ENCODE measurements at places on chromosomes 3 and 15.

- no peak for DNase-seq
Measured at GRCh38 chr3:129410971-129411370, 17.5 kb downstream of the EFCAB12 start.

GRCh38 chr3:72535772-72536171, 312.5 kb downstream of the SHQ1 start:
- DNase-seq, result no peak

DNA sequence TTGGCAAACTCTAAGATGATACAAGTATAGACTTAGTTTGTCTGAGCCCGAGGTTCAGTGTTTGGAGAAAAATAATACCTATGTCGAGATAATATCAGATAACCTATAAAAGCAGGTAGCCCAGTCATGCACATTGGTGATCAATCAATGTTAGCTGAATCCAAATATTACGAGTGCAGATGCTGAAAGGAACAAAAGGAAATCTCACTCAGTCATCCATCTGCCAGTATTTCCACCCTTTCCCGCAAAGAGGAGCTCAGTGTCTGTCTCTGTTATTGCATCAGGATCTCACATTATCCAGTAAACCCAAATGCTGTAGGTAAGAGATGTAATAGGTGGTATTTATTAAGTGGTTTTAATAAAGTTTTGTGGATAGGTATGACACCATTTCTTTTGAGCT, 251.2 kb upstream of the CTDSPL start:
- DNase-seq, result no peak

DNA sequence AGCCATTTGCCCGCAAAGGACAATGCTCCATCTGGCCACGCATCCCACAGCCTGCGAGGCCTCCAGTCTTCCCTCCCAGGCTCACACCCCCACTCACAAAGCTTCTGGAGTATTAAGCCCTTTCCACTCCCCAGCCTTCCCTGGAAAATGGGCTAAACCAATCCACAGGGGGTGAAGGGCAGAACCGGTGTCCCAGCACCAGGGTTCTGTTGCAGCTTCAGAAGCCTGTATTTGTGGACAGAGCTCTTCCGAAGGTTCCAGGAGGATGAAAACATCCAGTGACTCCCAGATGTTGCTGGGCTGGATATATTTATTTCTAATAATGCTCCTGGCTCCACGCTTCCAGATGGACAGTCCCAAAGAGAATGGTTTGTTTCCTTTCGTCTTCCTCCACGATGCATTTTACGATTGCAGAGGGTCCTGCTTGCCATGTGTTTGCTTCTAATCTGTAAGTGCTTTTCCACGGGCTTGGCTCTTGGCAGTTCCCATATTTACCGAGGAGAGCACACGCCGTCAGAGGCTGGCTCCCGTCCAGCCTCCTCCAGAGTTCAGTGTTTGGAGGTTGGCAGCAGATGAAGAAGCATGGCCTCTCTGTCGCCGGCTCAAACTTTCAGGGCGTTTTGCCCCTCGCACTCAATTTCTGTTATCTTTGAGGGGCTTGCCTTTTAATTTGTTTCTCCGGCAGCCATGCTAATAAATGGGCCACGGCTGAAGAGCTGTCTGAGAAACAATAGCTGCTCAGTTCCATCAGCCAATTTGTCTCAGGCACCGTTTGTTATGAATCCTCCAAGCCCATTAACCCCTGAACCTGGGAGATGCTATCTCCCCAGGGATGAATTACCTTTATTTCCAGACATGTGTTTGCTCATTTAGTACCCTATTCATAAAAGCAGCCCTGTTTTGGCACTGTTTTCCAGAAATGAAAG, 367.9 kb upstream of the PROK2 start:
- no peak for DNase-seq

DNA sequence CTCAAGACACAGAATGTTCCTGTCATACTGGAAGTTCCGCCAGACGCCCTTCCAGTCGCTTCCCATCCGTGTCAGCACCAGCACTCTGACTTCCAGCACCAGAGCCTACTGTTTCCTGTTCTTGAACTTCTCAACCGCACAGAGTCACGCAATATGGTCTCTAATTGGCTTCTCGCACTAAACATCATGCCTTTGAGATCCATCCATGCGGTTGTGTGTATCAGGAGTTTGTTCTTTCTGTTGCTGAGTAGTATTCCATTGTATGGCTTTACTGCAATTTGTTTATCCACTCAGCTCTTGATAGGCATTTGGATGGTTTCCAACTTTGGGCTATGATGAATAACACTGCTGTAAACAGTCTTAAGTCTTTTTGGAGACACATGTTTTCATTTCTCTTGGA, 112.1 kb downstream of the LRRK1 start:
- no peak for DNase-seq

DNA sequence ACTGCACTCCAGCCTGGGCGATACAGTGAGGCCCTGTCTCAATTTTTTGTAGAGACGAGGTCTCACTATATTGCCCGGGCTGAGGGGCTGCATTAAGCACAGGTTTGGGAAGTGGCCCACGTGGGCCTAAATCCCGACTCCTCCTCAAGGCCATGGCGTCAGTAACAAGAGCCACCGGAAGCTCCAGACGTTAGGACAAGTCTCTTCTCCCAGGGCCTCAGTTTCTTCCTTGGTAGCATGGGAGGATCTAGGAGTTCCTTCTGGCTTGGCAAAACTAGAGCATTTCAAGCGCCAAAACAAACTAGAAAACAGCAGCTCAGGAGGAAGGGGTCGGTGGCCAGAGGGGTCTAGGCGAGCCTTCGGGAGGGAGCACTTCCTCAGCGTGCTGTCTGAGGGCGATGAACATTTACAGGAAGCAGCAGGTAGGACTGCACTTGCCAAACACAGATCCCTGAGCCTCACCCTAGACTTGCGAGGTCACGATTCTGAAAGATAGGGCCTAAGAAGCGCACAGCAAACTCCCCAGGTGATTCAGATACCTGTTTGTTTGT, 536 bp downstream of the SNAPC5 start:
- DNase-seq, result no peak

DNA sequence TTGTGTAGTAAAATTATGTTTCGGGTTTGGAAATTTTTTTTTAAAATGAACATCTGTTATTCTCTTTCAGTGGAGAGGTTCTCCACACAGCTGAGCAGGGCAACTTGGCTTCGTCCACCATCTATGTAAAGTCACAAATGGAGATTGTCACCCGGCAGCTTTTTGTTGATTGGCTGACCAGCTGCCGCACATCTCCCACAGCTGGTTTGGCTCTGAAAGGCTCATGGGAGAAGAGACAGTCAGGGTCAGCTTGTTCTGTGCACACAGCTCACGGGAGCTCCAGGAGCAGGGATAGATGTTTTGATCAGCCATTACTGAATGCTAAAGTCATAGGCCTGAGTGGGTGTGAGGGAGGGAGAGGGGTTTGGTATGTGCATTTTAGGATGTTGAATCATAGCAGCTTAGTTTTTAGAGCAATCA, 12.9 kb upstream of the CCDC80 start:
- no peak for DNase-seq

- DNase-seq, result no peak
Measured at GRCh38 chr3:187188931-187189330, 8.4 kb upstream of the RTP1 start.

GRCh38 chr15:101559952-101560351, 70.4 kb upstream of the PCSK6 start:
- DNase-seq, result no peak

DNA sequence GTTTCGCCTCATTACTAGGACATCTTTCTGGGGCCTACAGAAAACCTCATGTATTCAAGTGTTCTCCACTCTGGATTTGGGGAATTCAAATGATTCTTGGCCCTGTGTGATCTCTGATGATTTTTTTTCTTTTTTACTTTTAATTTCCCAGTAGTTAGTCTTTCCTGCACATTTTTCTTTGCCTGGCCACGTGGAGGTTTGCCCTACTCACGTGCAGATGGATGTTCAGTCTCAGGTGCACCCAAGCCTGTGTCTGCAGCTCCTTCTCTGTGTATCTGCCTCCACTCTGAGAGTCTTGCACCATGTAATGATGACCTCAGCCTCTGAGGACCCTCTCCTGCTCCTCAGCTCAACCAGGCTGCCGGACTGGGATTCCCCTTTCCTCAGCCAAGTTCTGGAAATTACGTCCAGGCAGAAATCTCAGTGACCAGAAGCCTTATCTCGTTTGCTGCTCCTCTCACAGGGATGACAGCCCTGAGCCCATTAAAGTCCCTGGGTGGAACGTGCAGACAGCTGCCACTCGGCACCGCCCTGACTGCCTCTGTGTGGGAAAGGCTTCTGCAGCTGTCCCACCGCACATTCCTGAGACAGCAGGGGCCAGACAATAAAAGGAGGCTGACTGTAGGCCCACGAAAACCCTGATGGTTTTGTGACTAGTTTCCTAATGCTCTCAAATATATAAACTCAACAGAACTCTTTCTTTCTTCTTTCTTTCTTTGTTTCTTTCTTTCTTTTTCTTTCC, 31.4 kb upstream of the GABRB3 start:
- DNase-seq, result no peak

GRCh38 chr3:195110647-195111318, 160.2 kb downstream of the XXYLT1 start:
- DNase-seq, result no peak

- no peak for DNase-seq
Measured at GRCh38 chr3:186339180-186339918, 22.7 kb downstream of the DGKG start.

- DNase-seq, result no peak
Measured at GRCh38 chr3:62084558-62084957, 288.8 kb downstream of the FEZF2 start.

- no peak for DNase-seq
Measured at GRCh38 chr15:40305281-40305680, 2.5 kb downstream of the PLCB2 start.

- no peak for DNase-seq
Measured at GRCh38 chr15:75531041-75531450, 48.1 kb downstream of the PTPN9 start.

DNA sequence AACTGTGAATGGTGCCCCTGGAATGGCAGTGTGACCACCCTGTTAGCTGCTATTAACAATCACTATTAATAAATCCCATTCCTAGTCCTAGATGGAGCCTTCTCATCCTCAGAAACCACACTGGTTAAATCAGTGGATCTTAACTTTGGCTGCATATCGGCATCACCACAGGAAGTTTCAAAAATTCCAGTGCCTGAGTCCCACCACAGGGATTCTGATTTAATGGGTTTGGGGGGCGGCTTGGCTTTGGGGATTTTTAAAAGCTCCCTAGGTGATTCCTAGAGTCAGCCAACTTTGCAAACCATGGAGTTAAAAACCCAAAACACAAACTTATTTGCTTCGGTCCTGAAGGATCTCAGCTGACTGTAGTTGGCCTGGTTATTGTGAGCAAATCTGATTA, 3.1 kb downstream of the FAM107A start:
- DNase-seq, result no peak

- DNase-seq, result no peak
Measured at GRCh38 chr15:90564051-90564450, 34.3 kb downstream of the CRTC3 start.

- no peak for DNase-seq
Measured at GRCh38 chr15:72502220-72502809, 28.2 kb downstream of the ARIH1 start.

GRCh38 chr15:94671858-94672532, 440.6 kb downstream of the MCTP2 start:
- DNase-seq, result no peak

GRCh38 chr15:62394079-62394478, 229.0 kb upstream of the C2CD4B start:
- DNase-seq, result no peak

- DNase-seq, result no peak
Measured at GRCh38 chr3:106245400-106245799, 376.6 kb upstream of the CBLB start.

- no peak for DNase-seq
Measured at GRCh38 chr3:113485161-113485609, 29.8 kb downstream of the SPICE1 start.

DNA sequence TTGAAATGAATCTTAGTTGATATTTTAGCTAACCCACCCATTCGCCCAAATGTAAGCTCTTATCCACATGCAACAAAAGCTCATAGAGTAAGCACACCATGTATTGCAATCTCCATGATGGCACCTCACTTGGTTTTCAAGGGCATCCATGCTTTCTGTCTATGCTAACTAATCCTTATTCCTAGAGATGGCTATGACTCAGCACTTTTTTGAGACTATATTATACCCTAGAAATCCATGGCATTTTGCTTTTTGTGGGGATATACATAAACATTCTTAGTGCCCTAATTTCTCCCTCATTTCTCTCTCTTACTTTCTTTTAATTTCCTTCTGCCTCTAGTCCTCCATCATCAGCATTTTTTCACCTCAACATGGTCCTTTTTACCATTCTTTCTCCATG, 168.5 kb upstream of the STT3B start:
- DNase-seq, result no peak

- DNase-seq, result no peak
Measured at GRCh38 chr3:104447681-104448080, 919.0 kb upstream of the ALCAM start.

DNA sequence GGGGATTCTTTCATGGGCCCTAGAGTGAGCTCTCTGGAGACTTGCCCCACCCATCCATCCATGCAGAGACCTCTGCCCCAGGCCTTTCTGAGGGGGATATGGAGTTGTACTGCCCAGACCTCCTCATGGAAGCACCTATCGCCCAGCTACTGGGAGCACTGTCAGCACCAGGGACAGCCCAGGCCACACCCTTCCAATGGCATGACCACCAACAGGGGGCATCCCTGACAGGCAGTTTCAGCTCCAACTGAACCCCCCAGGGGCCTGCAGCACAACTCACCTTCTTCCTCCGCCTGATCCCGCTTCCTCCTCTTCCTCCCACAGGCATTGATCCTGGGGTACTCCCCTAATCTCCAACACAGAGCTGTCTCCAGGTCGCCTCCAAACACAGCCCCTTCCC, 21.8 kb downstream of the MRPS11 start:
- DNase-seq, result no peak

DNA sequence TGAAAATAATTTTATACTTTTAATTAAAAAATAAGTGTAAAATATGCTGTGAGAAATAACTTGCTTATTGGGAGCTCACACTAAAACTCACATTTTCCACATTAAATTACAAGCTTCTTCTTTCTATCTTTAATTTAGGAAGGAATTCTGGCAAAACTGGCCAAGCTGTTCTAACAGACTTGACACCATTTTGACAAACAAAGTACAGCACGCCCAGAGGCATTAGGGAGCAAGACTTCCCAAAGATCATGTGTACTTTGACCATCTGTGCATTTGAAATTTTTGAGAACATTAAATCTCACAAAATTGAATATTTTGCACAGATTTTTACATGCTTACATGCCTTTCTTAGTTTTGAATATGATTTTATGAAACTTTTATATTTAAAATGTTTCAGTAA, 1288.4 kb upstream of the CADM2 start:
- no peak for DNase-seq

GRCh38 chr3:65425880-65426279, 612.8 kb downstream of the MAGI1 start:
- no peak for DNase-seq

DNA sequence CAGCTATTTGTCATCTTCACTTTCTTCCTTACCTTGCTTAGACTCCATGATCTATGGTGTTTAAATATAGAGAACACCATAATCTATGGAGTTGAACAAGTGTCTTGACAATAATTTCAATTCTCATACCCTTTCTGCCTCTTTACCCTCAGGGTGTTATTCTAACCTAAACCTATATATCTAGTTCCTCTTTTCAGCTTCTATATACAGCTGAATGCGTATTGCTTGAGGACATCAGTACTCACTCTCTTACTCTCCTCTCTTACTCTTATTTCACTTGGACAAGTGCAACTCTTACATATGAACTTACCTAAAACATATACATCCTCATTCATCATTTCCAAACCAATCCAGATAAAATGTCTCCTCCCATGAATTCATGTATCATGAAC, 187.1 kb downstream of the RAP2B start:
- no peak for DNase-seq

All from stimulated activated CD4-positive, alpha-beta T cell treated with anti-CD3 and anti-CD28 coated beads, Interleukin-1b, Interleukin-23, amount 100 ng/mL, for 24 hours (primary cell).